ENCODE measurements at places on chromosomes 12 and 14. TPM values are rescaled to one million over a fixed set of nuclear protein-coding genes. Genes with fewer than 3 reads are reported as not detected.

DNA sequence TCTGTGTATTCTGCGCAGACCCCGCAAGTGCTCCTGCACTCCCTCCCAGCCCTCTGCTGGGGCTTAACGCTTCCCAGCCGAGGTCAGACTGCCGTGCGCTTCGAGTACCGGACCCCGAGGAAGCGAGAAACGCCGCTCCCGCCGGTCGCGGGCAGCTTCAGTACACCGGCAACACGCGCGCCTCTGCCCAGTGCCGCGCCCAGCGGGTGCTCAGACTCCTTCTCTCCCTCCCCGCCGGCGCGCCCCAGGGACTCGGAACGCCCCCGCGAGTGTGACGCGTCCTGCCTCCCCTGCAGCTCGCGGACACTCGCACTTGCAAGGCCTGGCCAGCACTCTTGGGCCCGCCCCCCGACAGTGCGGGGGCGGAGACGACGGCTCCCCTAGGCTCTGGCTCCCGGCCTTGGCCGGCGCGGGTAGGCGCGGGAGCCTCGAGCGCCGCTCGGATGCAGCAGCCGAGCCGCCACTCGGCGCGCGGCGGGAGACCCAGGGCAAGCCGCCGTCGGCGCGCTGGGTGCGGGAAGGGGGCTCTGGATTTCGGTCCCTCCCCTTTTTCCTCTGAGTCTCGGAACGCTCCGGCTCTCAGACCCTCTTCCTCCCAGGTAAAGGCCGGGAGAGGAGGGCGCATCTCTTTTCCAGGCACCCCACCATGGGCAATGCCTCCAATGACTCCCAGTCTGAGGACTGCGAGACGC is at the start of gene PTGER2:
Gene PTGER2 (plus strand): TSS at position 410 of the 692 bp plus-strand sequence. CDS start 237 bp downstream, at position 647.
- peak; percentile 87 for DNase-seq

Gene KRT85
- not detected for total RNA-seq

- peak; percentile 43 for DNase-seq
Observed at GRCh38 chr14:60722357-60723115, 1.6 kb downstream of the SIX4 start.

DNA sequence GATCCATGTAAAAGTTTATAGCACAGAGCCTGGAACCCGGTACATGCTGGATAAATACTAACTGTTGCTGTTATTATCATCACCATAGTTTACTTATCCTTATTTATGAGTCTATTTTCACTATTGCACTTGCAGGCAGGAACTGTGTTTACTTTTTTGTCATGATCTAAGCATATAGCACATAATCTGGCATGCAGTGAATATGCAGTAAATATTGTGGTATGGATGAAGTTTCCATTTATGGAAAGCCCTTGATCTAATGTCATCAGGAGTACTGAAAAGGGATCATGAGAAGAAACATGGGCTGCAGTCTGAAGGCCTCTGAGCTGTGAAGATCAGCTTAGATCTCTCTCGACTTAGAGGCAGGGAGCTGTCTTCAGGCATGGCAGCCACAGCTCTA is 91.6 kb downstream of the KCNK13 start:
- no peak for DNase-seq

GRCh38 chr14:36214476-36215216 is 38.1 kb upstream of the PTCSC3 start:
- peak; percentile 88 for DNase-seq

- DNase-seq = no peak
Observed at GRCh38 chr14:34180869-34181268, 230.0 kb upstream of the EGLN3 start.

Gene KRT2
- total RNA-seq = not detected

DNA sequence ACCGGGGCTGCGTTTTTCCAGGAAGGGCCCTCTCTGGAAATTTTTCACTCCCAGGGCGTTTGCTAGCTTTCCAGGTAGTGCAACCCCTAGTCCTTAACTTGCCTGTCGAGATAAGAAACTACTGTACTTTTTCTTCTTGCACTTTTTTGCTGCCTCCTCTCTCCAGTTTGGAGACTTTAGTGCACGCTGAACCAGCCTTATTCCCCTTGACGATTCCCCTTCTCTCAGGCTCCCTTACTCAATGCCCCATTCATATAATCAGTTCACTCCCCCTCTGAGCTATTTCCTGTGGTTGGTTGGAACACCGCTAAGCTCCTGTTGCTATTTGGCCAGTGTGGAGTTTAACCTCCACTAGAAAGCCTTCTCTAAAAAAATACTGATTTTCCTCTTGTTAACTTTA is 682 bp downstream of the CREBL2 start:
- peak; percentile 73 for DNase-seq

DNA sequence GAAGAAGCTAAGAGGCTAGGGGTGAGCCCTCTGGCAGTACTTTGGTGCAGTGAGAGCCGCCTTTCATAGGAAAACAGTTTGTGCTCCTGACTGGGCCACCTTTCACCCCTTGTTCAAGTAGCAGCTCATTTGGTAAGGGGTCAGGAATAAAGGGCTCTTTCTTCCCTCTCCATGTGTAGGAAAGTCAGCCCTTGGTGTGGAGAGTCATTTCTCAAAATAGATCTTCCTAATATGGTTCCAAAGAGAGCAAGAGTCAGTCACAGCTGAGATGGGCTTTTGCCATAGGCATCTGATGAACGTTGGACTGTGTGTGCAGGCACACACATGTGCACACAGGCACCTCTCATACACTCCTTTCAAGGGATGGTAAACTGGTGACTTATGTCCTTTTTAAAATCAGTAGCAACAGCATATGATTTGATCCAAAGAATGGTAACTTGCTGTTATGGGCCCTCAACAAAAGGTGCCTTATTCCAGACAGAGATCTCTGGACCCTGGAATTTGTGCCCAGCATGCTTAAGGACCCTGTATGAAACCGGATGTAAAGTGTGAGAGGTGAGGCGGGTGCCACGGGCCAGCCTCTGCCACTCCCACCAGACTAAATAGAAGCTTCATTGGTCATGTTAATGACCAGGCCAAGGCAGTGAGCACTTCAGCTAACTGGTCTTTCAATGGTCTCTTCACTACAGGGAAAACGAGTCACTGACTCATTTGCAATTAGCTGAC is 16.7 kb upstream of the RIC8B start:
- no peak for DNase-seq

GRCh38 chr12:92482599-92482998 is 220.2 kb upstream of the PLEKHG7 start:
- no peak for DNase-seq

- DNase-seq = no peak
Observed at GRCh38 chr14:33786091-33786825, 164.6 kb downstream of the EGLN3 start.

DNA sequence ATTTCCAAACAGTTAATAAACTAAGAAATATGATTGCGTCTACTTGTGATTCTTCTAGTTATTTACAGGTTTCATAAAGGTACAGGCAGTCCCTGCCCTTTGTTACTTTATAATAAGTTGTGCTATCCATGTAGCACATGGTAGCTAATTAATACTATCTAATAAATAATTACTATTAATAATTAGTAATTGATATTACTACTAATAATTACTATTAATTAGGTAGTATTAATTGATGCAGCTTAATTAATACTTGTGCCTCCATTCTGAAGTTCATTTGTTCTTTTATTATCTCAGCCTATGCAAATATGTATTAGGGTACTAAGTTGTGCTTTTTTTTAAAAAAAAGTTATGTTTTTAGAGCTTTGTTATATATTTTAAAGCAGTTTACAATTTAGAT is 92.3 kb upstream of the TRHDE start:
- no peak for DNase-seq

DNA sequence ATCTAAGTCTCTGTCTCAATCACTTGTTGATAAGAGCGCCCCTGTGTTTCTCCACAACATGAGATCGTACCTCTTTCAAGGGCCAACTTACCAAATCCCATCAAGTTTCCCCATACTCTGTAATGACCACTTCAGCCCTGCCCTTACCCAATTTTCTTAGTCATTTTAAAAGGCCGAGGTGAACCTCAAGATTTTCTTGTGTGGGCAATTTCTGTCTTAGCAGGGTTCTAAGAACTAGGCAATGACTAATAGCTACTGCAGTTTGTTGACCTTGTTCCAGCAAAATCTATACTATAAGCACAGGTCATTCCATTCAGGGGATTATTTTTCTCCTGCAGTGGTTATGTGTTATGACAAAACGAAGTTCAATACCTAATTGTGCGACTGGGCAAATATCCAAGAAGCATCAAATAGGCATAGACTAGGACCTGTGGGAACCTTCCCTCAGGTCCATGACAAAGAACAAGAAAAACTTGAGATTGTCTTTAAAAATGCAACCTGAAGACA is 359.8 kb downstream of the PCNX1 start:
- peak; percentile 43 for DNase-seq

DNA sequence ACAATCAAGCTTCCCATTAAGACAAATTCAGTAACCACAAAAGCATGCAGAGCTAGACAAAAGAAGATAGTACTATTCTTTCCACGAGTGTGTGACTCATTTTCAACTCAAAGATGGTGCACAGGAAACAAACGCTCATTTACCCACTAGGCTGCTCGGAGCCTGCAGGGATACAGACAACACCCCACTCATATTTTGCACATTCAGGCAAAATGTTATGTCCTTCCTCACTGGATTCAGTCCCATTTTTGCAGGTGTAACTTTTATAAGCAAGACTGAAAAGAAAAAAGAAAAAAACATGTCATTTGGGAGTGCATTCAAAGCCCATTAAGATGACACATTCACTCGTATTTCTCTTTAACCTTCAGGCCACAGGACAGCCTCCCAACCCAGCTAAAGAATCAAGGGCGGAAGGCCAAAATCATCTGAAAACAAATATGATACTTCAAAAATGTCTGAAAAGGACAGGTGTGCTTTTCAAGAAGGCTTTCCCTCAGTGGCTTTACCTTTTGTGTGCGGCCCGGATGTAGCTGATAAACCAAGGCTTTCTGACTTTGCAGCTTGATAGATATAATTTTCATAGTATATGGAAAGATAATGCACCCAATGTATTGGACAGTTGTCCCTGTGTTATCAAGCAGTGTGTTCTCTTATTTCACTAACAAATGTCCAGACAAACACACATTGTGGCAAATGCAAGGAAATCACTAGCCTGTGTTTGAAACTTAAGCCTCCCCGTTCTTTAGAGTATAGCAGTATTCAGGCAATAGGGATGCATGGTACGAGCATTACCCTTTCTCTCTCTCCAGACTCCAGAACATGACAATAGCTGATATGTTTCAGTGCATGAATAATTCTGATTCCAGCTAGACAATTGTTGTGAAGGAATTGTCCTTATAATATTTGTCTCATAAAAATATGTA is 147.8 kb upstream of the KRR1 start:
- peak; percentile 80 for DNase-seq

- no peak for DNase-seq
Observed at GRCh38 chr12:24411948-24412347, 462.5 kb upstream of the SOX5 start.

GRCh38 chr14:21070610-21071224 is 613 bp downstream of the ARHGEF40 start:
- no peak for DNase-seq

- DNase-seq = no peak
Observed at GRCh38 chr14:101118746-101119591, 215.4 kb upstream of the RTL1 start.

- peak; percentile 83 for DNase-seq
Observed at GRCh38 chr12:121576851-121577391, 3.9 kb downstream of the KDM2B start.

DNA sequence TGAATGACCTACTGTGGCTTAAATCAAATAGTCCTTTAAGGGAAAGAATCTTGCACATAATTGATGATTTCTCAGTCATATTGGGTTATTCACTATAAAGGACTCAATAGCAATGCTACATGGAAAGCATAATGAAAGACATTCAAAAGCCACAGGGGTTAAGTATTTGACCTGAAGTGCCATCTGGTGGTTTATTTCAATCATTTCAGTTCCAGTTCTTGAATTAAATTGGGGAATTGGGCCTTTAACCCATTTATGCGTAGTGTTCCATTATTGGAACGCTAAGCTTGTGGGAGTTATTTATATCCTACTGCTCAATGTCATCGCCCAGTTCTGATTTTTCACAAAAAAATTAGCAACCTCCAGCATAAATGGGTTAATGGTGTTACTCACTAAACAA is 41.3 kb upstream of the C12orf71 start:
- peak; percentile 26 for DNase-seq

Gene CREBL2
- total RNA-seq = 39.4 TPM

- DNase-seq = peak; percentile 83
Observed at GRCh38 chr12:110590806-110591326, 7.7 kb upstream of the PPTC7 start.

GRCh38 chr12:64665514-64665913 is 55.2 kb downstream of the RASSF3 start:
- DNase-seq = peak; percentile 61

GRCh38 chr12:47725893-47726292 is 603 bp upstream of the ENDOU start:
- DNase-seq = peak; percentile 50

DNA sequence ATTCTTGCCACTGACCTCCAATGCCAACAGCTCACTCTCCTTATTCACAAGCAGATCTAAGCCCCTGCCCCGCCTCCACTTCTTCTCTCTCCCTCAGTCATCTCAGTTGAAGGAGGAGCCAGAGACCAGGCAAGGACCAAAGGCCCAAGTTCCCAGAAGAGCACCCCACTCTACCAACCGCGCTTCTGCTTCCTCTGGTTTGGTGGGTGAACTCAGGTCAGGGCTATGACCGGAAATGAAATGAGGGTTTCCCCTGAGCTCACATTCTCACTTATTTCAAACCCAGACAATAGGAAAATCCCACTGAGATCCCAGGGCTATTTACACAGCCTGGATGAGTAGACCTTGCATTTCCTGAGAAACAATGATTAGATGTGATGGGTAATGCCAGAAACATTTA is 9.9 kb downstream of the DPF3 start:
- DNase-seq = peak; percentile 44

DNA sequence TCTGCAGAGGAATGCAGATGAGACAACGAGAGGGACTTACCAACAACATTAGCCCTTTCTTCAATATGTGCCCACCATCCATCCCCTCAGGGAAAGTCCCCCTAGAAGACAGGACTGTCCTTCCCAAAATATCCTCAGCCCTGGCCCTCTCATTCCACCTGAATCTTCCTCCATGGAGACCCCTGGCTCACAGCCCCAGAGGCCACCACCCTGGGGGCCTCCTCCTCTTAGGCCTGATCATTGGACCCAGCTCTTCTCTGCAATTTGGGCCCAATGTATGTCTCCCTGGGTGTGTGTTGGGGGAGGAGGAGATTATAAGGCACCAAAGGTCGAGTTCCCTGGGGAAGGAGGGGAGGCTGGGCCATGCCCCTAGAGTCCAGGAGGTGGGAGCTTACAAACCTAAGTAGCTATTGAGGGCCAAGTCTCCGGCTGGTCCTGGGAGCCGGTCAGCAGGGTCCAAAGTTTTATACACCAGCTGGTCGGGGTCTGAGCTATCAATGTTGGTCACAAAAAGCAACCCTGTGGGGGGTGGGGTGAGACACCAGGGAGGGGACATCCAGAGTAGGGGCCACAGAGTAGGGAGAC is 8.1 kb downstream of the ITGA7 start:
- DNase-seq = no peak

Gene KRT72
- not detected for total RNA-seq

DNA sequence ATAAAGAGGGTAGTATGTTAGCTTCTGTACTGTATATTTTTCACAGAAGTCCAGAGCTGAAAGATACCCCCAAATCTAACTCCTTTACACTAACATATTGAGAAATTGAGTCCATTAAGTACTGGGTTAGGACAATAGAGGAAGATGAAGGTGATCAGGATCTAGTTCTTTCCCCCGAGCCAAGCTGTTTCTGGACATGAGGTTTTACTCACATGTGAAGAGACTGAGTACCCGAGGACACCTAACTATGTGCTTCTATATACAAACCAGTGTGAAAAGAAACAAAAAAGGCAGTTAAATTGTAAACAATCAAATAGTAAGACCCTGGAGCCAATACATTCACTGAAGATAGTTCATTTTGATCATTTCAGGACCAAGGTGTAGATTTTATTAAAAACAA is 3.8 kb upstream of the TRHDE start:
- peak; percentile 21 for DNase-seq

Gene RNU4-1
- total RNA-seq = under 0.01 TPM

- no peak for DNase-seq
Observed at GRCh38 chr12:91511795-91512420, 329.3 kb upstream of the DCN start.
